ENCODE measurements at places on chromosomes 12 and 14.

GRCh38 chr12:5376591-5377207 is 55.2 kb upstream of the NTF3 start:
- DNase-seq: no peak

GRCh38 chr12:106747973-106748436 is 26.5 kb upstream of the RIC8B start:
- no peak for DNase-seq

GRCh38 chr14:39265806-39266524 is 32.2 kb downstream of the MIA2 start:
- DNase-seq: no peak

DNA sequence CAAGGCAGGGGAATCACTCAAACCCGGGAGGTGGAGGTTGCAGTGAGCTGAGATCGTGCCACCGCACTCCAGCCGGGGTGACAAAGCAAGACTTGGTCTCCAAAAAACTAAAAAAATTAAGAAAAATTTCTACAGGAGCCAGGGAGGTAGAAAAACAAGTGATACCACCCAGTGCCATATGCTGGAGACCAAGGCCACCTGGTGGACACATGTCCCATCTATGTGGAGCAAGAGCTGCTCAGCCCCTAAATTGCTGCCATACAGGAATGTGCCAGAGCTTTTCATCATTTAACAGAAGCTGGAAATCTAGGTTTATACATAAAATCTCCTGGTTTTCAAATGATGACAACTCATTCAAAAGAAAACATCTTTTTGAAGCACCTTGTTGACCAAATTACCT is 61.4 kb upstream of the ELK3 start:
- DNase-seq: no peak

DNA sequence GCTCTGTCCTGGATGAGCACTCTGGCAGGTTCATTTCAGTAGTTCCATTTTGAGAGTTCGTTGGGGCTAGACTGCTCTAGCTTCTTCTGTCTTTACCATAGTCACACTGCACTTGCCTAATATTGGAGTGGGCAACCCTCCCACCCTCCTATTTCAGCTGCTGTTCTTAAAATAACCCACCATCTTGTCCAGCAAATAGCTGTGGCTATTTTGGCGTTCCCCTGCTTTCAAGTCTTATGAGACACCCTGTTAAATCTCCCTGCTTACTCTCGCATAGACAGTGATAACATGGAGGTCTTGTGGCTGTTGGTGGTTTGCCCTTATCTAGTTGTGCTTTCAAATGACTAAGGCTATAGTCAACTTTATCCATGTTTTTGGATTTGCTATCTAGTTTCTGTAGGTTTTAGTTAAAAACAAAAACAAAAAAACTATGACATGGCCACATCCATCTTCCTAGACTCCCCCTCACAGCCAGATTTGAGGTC is 65.5 kb downstream of the LRP6 start:
- DNase-seq: no peak

- no peak for DNase-seq
These were observed 211.4 kb downstream of the NTF3 start for GRCh38 chr12:5643266-5643665.

DNA sequence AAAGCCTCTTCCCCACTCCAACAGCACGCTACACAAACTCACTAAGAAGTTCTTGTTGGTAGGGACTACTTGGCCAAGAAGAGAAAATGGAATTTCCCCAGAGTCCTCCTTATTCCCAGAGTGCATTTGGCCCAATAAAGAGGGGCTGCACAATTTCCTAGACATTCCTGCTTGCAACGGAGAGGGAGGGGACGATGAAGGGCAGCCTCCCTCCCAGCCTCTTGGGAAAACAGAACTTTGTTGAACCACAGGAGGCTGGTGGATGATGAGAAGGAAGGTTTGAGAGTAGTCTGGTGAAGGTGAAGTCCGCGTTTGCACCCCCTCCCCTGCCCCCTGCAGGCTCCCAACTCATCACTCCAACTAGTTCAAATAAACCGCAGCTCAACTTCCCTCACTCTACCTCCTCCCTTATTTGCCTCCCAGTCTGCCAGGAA is 19.1 kb upstream of the TBX3 start:
- DNase-seq: no peak

DNA sequence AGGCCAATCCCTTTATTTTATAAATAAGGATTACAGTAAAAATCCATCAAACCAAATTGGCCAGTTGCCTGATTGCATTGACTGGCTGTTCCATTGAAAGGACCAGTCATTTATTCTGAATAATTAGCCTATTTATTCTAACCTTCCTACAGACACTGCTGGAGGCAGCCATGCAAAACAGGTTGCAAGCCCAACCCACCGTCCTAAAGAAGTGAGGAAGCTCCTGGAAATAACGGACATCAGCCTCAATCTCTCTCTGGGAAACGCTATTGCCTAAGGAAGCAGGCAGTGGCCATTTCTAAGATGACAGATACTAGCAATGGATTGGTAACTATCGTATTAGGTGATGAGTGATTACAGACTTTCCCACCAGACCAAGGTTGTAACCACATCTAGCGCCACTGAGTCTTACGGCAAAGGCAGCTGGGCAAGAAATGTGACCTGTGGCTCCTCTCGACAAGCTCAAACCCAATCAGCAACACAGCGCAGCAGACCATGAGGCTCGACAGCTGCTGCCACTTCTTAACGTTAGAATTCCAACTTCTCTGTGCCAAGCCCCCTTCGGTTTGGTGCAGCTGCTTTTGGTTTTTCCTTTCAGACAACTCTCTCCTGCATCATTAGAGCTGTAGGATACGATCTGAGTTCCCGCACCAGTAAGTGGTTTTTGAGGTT is 134.2 kb downstream of the KCNK10 start:
- no peak for DNase-seq

DNA sequence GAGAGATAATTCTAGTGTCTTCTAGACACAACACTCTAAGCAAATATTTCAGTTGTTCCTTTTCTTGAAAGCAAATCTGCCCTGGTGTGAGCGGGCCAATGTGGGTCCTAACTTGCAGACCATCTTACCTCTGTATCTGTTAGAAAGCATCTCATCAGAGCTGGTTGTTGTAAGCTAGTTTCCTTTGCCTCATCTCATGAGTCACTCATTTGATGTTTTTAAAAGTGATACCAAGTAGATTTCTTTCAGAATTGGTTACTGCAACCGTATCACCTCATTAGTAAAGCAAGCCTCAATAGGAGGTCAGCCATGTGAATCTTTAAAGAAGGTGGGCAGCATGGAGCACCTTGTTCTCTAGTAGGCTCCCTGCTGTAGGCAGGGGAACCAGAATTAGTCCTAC is 78.6 kb downstream of the DAAM1 start:
- DNase-seq: no peak

- DNase-seq: no peak
These were observed 782.5 kb downstream of the C12orf50 start for GRCh38 chr12:87246726-87247125.

- DNase-seq: no peak
These were observed 65.2 kb downstream of the NINJ2 start for GRCh38 chr12:597926-598568.

DNA sequence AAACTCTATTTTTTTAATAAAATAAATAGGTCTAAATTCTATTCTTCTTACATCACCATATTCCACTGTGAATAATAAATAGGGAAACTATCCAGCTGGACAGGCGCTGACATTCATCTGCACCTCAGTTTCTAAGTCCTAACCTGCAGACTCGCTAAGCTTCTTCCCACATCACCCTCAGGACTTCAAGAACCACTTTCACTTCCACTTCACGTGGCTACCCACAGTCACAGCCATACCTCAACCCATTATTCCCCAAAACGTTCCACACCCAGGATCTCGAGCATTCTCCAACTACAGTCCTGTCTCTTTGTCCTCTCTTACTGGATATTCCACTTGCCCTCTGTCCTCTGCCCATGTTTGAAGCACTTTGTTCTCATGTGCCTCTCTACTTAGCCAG is 71.1 kb downstream of the C2CD5 start:
- no peak for DNase-seq

- DNase-seq: no peak
These were observed 5.9 kb downstream of the CIPC start for GRCh38 chr14:77103951-77104350.

DNA sequence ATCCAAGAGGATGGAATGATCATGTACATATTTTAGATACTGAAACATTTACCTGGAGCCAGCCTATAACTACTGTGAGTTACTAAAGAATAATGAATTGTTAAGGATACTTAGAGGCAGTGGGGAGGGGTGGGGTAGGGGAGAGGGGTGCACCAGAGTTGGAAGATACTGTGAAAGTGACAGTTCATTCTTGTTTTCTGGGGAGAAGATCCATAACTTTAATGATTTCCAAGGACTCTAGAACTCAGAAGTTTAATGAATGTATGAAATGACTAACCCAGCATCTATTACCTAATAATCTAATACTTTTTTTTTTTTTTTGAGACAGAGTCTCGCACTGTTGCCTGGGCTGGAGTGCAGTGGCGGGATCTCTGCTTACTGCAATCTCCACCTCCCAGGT is 10.5 kb downstream of the KLHDC2 start:
- DNase-seq: no peak

Data from AG08396 (cell line).